ENCODE measurements at places on chromosomes 1 and 21. TPM values are rescaled to one million over a fixed set of nuclear protein-coding genes. Genes with fewer than 3 reads are reported as not detected.

- no peak for DNase-seq
These were observed 14.4 kb upstream of the IGSF21 start for GRCh38 chr1:18093193-18093592.

GRCh38 chr1:188615321-188615720, 1786.6 kb downstream of the PLA2G4A start:
- DNase-seq, result no peak

- DNase-seq, result no peak
These were observed 130.3 kb downstream of the CASZ1 start for GRCh38 chr1:10665930-10666850.

DNA sequence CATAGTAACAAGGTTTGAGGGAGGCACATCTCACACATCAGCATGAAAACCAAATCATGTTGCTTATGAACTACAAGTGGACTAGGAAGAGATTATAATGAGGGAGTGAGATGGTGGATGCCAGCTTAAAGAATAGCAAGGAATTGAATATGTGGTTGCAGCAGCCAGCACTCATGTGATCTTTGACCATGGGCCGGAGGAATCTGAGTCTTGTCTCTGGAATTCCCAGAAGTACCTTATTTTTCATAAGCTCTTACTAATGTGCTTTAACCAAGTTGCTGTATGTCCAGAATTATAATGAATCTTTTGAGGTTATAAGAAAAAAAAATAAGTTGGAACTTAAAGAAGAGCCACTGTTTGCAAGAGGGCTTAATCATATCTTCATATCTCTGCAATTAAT, 97.0 kb downstream of the DISP1 start:
- DNase-seq, result no peak

GRCh38 chr21:41674402-41674801, 92.5 kb downstream of the RIPK4 start:
- no peak for DNase-seq

DNA sequence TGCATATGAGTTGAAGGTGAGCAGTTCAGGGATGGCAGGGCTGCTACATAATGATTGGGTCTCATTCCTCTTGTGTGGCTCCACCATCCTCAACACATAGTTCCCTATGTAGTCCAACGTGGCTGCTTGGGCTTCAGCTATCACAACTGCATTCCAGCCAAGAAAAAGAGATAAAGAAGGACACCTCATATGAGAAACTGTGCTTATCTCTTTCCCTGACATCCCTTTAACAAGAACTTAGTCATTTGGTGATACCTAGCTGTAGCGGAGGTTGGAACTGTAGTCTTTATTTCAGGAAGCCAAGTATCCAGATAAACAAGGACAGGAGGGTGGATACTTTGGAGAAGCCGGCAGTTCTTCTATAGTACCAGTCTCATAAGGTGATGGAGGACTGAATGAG, 42.7 kb upstream of the DNASE2B start:
- DNase-seq, result no peak

The RGS1 gene
- total RNA-seq, result not detected

- DNase-seq, result peak; percentile 79
These were observed 90.2 kb upstream of the LPGAT1 start for GRCh38 chr1:211920602-211921226.

DNA sequence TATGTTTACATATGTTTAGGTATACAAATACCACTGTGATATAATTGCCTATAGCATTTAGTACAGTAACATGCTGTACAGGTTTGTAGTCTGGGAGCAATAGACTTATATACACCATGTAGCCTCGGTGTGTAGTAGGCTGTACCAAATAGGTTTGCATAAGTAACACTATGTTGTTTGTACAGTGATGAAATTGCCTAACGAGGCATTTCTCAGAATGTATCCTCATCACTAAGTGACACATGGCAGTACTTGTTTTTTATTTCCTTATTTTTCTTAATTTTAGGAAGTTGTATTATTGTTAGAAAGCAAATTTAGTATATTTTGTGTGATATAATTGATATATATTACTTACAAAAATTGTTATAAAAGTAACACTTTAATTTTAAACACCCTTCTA, 840.9 kb downstream of the LTN1 start:
- DNase-seq, result no peak

DNA sequence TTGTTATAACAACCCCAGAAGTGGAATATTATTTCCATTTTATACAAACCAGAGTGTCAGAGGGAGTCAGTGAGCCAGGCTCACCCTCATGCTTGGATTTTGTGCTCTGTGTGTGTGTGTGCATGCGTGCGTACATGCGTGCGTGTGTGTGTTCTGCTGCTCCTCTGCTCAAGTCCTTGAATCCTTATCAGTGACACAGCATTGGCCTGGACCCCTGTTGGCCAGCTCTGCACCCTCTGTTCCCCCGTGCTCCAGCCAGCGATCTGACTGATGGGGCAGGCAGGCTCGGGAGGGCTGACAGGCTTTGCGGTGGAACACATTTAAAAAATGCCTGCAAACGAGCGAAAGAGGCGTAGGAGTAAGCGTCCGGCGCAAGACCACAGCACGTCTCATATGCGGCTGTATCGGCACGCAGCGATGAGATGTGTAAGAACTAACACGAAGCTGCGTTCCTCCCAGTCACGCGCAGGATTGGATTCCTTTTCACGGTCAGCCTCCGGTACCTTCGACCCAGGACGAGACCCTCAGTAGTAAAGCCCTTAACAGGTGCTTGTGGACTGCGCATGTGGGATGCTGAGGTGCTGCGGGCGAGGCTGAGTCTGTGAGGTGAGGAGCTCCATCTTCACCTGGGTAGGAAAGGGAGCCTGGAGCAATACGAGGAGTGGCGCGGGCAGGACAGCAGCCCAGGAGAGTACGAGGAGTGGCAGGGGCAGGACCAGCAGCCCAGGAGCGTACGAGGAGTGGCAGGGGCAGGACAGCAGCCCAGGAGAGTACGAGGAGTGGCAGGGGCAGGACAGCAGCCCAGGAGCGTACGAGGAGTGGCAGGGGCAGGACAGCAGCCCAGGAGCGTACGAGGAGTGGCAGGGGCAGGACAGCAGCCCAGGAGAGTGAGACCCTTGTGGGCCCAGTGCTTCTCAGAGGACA, 130.9 kb downstream of the GALNT2 start:
- no peak for DNase-seq

The ERICH3 gene
- not detected for total RNA-seq

The SPRR2A gene
- not detected for total RNA-seq

- DNase-seq, result no peak
These were observed 28.9 kb downstream of the RUNX3 start for GRCh38 chr1:24900985-24901781.

DNA sequence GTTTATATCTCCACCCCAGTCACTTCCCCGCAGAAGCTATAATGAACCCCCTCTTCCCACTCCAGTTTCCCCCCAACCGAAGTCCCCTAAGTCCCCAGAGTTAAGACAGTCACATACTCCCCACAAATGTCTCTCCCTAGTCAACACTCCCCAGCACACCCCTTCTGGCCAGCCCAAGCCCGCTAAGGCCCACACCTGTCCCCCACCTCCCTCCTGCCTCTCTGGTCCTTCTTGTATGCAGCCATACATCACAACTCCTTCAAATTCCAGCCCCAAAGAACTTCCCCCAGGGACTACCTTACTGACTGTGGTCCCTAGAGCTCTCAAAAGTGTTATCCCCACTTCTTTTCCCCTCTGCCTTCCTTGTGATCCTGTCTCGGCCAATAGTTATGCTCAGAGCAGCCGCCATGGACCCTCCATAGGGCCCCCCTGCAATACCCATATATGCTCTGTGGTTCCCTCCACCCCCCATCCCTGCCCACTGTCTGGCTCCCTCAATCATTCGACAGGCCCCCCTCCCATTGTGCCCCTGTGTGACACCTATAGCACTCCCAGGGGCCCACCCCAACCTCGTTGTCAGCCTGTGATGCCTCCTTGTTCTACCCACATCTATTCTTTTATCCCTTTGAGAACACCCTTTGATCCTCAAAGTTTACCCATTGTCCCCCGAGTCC, 2.2 kb downstream of the NSUN4 start:
- no peak for DNase-seq

- peak; percentile 6 for DNase-seq
These were observed 14.3 kb upstream of the LSM10 start for GRCh38 chr1:36411674-36412648.

The SPOCD1 gene
- 27.6 TPM for total RNA-seq

The KRTAP11-1 gene
- not detected for total RNA-seq

The NUP210L gene
- total RNA-seq, result not detected

DNA sequence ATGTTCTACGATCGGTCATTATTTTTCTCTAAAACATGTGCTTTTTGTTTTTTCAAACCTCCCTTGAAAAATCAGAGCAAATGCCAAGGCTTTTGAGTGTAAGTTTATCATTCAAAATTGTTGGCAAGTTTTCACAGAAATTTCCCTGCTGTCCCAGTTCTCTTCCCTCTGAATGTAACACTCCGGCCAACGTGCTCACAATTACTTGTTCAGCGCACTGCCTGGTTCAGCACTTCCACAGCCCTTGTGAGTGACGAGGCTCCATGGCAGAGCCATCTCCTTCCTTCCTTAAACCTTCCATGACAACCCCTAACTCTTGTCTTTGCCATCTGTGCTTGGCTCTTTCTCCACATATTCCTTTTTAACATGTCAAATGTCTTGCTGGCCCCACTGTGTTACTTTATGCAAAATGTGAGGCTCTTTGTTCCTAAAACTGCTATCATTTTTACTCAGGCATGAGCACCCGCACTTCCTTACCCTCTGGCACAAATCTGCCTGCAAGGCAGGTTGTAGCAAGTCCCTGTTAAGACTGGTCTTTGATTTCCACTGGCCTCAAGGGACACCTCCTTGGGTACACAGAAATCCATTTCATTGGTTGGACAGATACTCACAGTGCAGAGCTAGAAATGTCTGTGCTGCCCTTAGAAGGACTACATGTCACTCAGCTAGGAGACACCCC, 142.8 kb downstream of the HUNK start:
- DNase-seq, result no peak

The IVL gene
- total RNA-seq, result not detected

- DNase-seq, result no peak
These were observed 54.1 kb upstream of the MUTYH start for GRCh38 chr1:45394342-45394741.

The TMPRSS15 gene
- total RNA-seq, result 0.20 TPM

Data from MG63 (cell line).